Femur (tissue), 1 donor: ENCODE measurements at places on chromosomes 16 and 17.

GRCh38 chr16:64627288-64627687 is 494.6 kb downstream of the CDH11 start:
- no peak for DNase-seq

- no peak for DNase-seq
Measured at GRCh38 chr16:69513180-69513966, 52.4 kb upstream of the NFAT5 start.

- DNase-seq = no peak
Measured at GRCh38 chr17:31311526-31311925, 2.3 kb downstream of the EVI2B start.

- peak; percentile 83 for DNase-seq
Measured at GRCh38 chr17:1188812-1189504, 9.2 kb upstream of the ABR start.

- DNase-seq = no peak
Measured at GRCh38 chr17:20961586-20961985, 81.2 kb downstream of the USP22 start.

DNA sequence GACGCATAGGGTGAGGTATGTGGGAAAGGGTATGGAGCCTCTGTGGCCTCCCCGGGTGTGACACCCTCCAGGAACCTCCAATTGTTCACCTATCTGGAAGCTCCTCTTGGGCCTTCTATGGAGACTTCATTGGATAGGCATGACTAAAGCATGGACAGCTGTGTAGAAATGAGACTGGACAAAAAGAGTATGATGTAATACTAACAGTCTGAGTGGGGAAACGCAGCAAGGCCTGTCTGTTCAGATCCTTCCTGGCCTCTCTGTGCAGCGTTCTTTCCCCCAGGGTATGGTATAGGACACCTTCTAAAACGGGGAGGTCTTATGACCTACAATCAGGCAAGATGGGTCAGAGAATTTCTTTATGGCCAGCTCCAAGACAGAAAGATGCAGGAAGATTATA is 30.7 kb upstream of the CCNF start:
- no peak for DNase-seq

DNA sequence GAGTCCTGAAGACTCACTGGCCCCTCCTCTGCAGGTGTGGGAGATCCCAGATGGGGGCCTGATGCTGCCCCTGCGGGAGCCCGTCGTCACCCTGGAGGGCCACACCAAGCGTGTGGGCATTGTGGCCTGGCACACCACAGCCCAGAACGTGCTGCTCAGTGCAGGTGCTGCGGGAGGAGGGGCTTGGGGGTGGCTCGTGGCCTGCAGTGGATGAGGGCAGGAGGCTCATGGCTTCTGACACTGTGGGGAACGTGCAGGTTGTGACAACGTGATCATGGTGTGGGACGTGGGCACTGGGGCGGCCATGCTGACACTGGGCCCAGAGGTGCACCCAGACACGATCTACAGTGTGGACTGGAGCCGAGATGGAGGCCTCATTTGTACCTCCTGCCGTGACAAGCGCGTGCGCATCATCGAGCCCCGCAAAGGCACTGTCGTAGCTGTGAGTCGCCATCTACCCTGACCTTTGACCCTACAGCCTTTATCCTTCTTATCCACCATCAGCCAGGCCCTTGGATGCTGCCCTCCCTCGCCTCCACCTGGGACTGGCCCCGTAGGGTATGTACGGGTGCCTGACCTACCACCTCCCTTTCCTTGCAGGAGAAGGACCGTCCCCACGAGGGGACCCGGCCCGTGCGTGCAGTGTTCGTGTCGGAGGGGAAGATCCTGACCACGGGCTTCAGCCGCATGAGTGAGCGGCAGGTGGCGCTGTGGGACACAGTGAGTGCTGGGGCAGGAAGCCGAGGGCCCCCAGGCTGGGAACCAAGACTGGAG is 3.6 kb downstream of the CORO1A start:
- peak; percentile 49 for DNase-seq

GRCh38 chr17:32659419-32659842 is 172.6 kb downstream of the CDK5R1 start:
- DNase-seq = peak; percentile 79
